ENCODE measurements at places on chromosomes 11 and 22.

DNA sequence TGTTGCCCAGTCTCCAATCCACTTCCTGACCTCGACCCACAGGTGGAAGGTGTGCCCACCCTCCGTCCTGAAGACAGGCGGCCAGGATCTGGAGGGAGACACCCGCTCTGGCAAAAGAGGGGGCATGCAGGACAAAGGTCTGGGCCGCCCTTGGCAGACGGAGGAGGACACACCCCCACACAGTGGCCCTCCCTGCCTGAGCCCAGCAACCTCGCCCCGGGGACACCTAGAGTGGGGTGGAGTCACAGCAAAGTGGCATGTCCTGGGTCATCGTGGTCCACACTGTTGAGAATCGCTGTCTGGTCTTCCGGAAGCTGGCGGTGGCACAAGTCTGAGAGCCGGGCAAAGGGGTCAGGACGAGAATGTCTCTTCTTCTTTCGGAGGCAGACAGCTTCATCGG, 47.9 kb downstream of the IGSF9B start:
- DNase-seq = no peak

GRCh38 chr11:2779499-2779980, 79.7 kb upstream of the KCNQ1OT1 start:
- DNase-seq = no peak

DNA sequence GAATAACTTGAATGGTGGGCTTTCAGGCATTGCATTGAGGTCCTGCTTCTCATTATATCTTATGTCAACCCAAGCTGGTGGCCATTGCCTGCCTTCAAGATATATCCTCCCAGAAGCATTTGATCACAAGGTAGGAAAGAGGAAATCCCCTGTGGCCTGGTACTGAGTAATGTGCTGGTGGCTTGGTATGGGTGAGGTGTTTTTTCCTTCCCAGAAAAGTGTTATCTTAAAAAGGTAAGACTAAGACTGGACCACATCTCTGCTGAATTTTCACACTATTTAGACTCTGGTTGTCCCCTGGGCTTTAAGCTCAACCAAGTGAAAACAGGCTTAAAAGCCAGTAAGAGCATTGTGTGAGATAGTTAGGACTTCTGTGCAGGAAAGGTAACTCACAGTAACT, 3.7 kb downstream of the INSC start:
- DNase-seq = no peak

- DNase-seq = no peak
These were observed 827 bp downstream of the GSC2 start for GRCh38 chr22:19149047-19149883.

DNA sequence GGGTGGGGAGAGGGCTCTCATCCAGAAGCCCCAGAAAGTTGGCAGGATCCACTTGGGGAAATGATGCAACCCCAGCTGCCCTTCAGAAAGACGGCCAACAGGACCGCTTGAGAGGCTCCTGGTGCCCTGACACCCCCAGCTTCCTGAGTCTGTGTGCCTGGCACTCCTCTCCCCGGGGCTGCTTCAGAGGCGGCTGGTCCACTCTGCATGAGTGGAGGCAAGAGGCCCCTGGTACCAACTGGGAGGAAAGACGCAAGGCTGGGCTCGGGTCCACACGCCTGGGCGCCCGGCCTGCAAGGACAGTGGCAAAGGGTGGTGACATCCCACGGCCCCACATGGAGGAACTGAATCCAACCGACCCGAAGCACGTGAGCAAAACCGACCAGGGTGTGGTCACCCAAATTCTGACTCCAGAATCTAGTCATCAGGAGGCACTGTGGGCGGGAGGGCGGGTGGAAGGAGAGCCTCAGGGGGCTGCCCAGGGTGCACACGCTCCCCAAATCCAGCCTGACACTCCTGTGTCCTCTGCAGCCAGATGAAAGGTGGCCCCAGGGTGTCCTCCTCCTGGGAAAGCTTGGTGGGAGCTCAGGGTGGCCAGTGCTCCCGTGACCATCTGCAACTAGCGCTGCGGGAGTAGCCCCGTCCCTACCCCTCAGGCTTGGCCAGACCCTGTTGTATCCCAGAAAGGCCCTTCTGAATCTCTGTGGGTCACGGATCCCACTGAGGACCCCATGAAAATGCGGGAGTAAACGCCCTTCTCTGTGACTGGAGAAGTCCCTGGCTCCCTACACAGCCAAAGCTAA, 3.7 kb downstream of the RNH1 start:
- no peak for DNase-seq

GRCh38 chr11:10394229-10395101, 60.6 kb upstream of the AMPD3 start:
- DNase-seq = no peak

DNA sequence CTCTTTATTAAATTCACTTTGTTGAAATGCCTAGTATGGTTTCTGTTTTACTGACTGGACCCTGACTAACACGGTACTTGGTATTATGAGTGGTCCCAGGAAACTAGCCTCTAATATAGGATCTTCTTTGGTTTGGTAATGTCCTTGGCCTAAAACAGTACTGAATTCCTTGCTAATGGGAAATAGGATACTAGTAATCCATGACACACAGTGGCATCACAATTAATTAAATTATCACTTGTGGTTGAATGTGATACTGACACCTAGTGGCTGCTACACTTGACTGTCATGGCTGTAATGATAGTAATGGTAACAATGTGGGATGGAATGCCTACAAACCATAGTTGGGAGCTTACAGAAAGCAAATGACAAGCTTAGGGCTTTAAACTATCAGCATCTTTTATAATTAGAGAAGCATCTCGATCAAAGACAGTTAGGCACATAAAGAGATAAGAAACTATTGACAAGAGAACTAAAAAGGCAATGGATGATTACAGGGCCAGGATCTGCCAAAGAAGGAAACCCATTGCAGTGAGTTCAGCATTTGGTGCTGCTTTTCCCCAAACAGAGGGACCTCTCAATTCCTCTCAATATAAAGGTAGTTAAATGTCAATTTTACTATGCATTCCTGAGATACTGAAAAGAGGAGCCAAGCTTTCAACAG, 8.6 kb downstream of the DNHD1 start:
- no peak for DNase-seq

DNA sequence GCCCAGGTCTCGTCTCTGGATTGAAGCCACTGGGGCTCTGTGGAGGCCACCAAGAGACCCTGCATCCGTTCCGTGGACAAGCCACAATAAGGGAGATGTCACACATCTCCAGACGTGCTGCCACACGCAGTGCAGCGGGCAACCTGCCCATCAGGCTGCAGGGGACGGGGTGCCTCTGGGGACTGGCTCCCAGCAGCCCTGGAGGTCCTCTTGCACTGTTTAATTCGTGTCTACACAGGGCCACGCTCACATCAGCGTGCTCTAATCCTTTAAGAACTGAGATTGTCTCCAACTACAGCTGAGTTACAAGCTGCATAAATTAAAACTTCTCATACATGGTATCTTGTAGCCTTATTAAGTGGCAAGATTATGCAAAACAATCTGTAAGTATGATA, 1232.2 kb downstream of the BRD1 start:
- DNase-seq = no peak

DNA sequence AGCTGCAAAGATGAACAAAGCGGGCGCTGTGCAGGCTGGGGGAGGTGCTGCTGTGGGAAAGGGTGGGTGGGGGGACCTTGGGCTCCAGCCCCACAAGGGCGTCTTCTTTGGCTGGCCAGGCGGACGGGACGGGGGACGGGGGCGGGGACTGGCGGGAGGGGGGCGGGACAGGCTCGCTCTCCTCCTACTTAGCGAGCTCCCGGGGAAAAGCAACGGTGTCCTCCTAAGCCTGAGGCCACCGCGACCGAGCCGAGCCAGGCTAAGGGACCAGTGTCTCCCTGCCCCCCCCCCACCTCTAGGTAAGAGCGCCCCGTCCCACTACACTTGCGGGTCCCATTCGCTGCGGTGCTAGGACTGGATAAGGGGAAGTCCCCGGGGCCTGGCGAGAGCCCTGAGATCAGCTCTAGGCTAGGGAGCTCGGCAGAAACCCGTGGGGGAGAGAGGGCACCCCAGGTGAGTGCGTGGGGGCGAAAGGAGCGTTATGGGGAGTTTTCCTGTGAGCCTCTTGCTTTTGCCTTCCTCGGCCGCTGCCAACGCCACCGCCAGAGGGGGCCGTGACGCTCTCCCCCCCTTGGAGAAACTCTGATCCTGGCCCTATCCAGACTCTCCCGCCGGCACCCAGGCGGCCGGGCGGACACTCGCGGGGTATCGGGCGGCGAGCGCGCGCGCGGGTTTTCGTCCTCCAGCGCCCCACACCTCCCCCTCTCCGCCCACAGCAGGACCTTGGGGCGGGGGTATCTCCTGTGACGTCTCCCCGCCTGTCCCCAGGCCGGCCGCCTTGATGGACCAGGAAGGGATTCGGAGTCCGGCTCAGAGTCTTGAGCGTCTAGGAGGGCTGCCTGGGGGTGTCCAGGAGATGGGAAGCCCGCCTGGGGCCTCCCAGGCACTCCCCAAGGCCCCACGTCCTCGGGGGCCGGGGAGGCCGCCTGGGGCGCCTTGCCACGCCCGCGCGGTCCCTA, at the start of gene PHLDB1:
Gene PHLDB1 (plus strand): TSS at position 215 of the 959 bp plus-strand sequence. CDS start 6,222 bp downstream, outside the sequence.
- DNase-seq = no peak

- DNase-seq = no peak
These were observed 417.0 kb upstream of the NARS2 start for GRCh38 chr11:78991681-78992080.

GRCh38 chr11:1598816-1599215, 722 bp upstream of the KRTAP5-2 start:
- DNase-seq = no peak

GRCh38 chr22:44869196-44869595, 116.8 kb downstream of the ARHGAP8 start:
- DNase-seq = no peak

GRCh38 chr11:15645201-15645600, 530.5 kb downstream of the INSC start:
- no peak for DNase-seq

- no peak for DNase-seq
These were observed 5.9 kb upstream of the PACSIN3 start for GRCh38 chr11:47192111-47192510.

DNA sequence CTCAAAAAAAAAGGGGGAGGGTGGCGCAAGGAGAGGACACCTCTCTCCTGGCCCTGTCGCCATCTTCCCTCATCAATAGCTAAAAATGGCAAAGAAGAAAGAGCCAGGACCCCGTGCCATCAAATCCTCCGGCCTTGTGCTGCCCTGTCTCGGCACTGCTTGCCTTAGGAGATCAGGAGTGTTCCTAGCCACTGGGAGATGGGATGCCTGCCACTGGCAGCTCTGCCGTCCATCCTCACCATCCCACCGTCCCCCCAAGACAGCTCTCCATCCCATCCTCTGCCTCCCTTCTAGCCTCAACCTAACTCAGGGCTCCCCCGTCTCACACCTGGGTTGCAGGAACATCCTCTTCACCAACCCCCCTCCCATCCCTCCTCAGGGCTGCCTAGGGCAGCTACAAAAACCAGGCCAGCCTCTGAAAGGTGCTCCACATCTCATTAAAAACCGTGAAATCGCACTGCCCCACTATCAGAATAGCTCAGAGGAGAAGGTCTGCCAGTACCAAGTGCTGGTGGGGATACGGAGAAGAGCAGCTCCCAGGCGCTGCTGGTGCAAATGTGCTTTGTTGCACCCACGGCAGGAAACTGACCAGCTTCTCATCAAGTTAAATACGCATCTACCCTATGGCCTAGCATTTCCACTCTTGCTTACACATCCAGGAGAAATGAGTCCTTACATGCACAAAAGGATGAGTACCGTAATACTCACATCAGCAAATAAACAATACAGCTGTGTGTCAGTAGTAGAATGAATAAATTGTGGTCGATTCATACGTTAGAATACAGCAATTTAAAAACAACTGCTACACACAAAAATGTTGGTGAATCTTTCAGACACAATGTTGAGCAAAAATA, 31.7 kb upstream of the GCAT start:
- no peak for DNase-seq

DNA sequence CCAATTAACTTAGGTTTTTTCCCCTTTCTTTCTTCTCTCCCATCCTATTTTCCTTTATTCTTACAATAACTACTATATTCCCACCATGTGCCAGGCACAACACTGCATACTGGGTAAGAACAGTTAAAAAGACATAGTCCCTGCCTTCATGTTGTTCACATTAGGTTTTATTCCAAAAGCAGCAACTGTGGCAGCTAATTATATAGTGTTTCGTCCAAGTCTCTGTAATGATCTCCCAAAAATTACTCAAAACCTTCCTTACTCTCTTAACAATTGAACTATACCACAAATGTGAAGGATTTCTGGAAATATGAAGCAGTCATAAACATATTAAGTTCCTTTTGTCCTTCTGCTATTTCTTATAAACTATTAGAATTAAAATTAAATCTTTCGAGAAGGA, 184.1 kb upstream of the C11orf58 start:
- no peak for DNase-seq

DNA sequence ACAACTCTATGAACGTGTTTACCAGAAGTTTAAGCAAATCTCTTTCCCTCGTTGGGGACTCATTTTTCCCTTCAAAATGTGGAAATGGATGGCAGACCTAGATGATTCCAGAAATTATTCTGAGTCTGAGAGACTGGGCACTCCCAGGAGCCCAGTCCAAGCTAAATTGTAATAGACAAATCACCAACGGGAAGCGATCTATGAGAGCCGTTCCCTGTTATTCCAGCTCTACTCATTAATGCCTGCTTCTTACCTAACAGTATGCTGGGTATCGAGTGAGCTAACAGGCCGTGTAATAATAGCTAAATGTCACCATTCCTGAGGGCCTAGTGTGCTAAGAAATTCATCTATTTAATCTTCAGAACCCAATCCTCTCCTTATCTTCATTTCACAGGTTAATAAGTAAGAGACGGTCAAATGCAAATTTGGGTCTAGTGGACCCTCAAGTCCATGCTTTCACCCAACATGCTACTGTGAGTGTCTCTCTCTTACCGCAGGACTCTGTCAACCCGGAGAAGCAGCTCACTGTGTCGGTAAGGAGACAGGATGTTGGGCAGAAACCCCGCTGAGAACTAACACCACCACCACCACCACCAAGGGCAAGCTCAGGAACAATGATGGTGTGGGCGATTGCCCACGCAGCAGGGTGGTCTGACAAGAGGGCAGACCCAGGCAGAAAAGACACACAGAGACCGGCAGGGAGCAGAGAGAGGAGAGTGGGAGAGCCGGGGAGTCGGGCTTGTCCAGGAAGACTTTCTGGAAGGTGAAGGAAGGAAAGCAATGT, 57.1 kb upstream of the TIMP3 start:
- peak; percentile 41 for DNase-seq

DNA sequence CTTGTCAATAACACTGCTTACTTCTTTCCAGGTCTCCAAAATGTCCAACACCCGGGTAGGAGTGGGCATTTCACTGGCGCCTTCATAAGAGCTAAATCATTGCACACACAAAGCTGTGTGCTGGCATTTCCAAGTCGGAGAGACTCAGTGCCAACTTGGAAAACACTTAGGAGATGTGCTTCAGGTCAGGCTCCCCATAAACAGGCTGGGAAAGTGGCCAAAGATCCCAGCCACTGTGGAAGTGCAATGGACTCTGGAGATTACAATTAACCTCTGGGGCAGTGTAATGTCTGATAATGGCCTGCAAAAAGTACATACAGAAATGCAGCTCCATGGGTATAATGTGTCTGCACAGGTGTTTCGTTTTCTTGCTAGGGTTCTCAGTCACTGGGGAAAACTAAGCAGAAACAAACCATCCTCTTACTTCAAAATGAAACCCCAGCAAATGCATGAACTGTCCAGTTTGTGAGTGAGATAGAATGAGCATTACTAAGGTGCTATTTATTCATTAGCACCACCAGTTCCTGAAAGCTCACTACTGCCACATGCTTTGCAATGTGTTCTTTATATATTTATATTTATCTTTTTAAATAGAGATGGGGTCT, 79.0 kb downstream of the ABTB2 start:
- DNase-seq = no peak

Measured in CMK (cell line).